Suppressor macrophage treated with lipopolysaccharide for 4 hours (primary cell): ENCODE measurements at places on chromosomes 7 and 10.

DNA sequence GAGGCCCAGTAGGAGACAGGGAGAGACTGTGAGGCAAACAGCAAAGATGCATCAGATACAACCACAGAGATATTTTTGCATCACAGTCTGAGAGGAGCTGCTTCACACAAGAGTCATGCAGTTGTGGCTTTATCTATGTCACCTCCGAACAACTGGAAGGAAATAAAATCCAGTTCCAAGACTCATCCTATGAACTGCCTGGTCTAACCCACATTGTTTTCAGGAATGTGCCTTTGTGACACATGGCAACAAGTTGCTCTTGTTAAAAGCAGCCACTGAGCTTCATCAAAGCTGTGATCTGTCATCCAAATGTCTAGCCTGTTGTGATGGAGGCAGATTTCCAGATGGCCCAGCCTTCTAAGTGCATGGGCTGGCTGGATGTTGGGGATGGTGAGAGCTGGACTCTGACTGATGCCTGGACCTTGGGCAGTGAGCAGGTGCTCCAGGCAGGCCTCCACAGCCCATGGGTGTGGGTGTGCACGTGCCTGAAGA lies 255.0 kb downstream of the BMPER start:
- DNase-seq = no peak

- DNase-seq = no peak
Observed at GRCh38 chr10:79445977-79446757, 743 bp upstream of the ZCCHC24 start.

DNA sequence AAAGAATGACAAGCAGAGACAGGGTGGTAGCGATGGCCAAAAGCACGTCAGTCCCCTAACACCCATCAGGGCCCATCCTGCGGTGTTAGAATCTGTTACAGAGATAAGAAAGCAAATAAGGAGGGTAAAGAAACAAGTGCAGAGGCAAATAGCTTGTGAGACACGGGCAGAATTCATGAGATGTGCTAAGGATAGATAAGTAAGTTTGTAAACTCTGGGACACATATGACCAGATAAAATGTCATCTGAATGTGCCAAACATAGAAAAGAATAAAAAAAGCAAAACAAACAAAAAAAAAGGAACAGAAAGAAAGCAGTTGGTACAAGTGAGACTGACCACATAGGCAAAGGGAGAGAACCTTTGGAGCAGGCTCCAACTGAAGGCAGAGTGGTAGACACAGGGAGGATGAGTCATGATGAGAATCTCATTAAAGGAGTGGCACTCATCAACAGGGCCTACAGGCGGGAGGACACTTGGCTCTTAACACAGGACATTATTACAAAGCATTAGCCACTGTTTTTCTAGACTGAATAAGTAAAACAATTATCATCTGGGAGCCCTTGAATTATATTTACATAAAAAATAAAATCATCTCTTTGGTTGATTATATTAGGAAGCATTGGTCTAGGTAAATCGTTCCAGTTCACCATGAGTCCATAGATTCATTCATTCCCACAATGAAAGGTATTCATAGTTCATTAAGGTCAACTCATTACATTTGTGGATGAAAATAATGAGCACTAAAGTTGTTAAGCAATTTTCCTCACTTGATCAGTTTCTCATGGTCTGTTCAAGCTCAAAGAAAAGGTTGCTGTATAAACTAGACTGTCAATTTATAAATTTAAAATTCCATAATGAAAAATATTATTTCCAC lies 21.5 kb upstream of the EPHB6 start:
- peak; percentile 63 for DNase-seq

DNA sequence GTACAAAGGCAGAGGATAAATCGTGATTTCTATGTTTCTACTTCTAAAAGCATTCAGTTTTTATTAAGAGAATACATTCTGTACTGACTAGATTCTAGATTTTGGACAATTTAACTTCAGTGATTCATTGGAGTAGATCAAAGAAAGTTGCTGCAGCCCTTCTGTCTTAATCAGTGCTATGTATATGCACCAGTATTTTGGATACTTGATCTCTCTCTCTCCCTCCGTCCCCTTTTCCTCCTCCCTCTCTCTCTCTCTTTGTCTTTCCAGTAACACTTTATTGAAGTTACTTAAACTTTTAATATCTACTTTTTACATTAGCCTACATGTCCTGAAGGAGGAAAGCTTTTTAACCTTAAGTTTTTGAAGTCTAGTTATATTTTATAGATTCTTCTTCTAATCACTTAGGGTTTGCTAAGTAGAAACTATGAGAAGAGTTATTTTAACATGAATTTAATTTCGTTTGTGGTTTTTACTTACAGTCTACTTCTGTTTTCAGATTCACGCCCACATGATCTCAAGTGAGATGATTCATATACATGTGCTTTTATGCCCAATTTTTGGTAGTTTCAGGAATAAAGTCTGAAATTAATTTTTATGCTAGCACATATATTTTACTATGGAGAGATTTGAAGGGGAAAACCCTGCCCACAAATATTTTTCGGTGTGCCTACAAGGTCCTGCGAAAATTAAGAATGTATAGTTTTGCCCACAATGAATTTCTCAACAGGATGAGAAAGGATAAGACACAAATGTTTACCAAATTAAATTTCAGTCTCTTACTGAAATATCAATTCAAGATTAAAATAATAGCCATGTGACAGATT lies 9.1 kb downstream of the MDFIC start:
- DNase-seq = peak; percentile 89

DNA sequence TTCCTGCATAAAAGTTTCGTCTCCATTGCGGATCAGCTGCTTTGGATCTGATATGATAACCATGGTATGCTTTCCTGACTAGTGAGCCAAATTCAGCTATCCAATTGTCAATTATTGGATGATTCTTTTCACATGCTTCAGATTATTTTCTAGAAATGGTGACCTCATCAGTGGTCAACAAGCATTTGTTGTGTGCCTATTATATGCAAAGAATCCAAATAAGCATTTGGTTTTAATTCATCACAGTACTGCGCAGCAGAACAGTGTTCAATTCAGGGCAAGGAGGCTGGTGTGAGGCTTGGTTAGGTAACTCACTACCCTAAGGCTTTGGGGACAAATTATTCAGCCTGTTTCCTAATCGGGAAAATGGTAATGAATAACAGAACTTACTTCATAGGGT lies 200.5 kb downstream of the SKAP2 start:
- DNase-seq = no peak

GRCh38 chr10:110226926-110227641 lies 19.7 kb downstream of the MXI1 start:
- peak; percentile 61 for DNase-seq

DNA sequence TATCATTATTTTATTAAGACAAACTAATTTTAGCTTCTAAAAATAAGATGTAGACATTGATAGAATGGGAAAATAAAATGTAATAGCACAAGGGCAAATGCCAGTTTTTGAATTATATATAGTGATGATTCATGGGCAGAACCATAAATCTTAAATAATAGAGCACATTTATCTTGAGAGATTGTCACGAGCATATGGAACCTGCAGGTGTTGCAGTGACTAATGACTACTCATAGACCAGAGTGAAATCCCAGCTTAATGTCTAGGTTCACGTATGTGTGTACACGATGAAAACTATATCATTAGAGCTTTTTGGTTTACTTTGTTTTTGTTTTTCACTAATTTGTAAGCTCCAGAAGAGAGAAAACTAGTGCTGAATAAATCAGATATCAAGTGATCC lies 150.2 kb upstream of the CACNA2D1 start:
- no peak for DNase-seq

- DNase-seq = no peak
Observed at GRCh38 chr10:75404815-75405597, 3.4 kb upstream of the ZNF503 start.

DNA sequence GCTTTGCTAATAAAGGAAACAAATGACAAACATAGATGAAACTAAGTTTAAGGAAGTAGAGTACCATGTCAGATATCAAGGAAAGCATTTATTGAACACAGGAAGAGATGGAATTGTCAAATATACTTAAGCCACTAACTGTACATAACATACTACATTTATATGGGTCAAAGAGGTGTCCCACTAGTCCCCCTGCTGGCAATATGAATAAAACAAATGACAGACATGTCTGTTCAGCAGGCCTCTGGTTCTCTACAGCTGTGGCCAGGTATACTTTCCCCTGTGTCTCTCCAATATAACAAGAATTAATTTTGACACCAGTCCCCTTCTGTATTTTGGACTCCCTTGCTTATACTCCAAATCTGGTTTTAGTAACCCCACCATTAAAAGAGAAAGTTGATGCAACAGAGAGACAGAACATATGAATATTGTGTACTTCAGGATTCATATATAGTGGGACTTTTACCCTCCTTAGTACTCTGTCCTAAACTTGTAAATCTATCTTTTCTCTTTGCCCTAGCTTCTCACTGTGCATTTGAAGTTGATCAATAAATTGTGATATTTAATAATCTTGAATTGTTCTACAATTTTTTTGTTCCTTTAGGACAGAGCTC lies 42.9 kb downstream of the CD36 start:
- peak; percentile 27 for DNase-seq

GRCh38 chr10:3681642-3682554 lies 103.1 kb downstream of the KLF6 start:
- DNase-seq = no peak

DNA sequence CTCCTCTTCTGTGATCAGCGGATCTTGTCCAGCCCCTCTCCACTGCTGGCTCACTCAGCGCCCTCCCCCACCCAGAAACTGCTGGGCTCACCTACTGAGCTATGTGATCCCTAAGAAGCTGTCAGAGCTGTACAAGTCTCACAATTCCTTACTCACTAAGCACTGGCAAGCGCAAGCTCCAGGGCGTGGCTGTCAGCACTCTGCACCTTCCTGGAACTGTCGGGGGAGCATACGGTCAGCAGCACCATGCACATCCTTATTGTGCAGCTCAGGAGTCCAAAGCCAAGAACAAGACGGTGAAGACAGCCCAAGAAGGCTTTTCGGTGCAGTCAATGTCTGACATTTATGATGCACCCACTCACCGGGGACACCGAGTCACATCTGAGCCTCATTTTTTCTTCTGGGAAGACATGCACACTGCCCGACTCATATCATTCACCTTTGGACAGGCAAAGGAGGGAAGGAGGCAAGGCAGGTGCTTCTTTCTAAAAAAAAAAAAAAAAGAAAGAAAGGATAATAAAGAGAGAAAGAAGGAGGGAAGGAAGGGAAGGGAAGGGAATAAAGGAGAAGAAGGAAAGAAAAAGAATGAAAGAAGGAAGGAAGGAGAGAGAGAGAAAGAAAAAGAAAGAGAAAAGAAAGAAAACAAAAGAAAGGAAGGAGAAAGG lies 56.3 kb downstream of the ASB13 start:
- DNase-seq = no peak

DNA sequence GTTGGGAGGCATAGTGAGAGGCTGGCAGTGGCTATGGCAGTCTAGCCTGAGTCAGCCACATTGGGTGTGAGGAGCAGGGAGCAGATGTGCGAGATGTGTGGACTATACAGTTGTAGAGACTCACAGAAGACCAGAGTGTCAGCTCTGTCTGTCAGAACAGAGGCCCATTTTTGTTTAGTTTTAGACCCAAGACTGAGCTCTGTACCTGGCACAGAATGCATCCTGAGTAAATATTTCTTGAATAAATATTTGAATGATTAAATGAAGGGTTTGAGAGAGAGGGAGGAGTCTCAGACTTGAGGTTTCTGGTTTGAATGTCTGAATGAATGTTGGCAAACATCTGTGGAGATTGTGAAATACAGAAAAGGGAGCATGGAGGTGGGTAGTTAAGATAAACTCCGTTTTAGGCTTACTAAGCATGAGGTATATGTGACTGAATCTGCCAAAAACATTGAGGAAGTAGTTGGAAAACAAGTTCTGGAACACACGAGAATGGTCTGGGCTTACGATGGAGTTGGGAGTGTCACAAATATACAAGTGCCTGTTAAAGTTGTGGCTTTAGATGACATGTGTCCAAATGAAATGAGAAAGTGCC lies 3.6 kb downstream of the SEC23IP start:
- DNase-seq = peak; percentile 66

GRCh38 chr10:102473445-102474331 lies 22.3 kb upstream of the C10orf95 start:
- DNase-seq = no peak

DNA sequence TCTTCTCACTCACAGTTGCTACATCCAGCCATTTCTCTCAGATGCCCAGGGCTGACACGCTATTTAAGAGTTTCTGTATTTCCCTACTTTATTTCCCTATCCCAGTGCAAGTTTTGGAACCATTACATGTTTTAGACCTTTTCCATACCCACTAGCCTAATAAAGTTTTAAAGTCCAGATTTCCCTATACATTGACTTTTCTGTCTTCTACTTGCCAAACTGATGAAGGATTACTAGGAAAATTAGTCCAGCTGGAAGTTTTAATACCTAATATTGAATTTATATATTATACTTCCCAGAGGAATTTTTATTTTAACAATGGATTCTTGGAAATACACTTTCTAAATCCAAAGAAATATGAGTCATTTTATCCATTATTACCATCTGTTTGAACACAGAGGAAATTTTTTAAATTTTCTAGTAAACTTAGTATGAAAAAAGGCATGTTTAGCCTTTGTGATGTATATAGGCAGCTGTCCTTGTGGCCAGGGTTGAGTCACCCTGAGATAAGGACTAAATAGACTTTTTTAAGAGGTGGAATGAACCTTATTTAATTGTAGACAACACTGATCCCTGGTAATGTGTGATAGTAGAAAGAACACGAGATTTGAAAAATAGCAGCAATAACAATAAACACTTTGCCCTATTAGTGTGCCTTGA lies 205.0 kb downstream of the TFEC start:
- DNase-seq = no peak

- no peak for DNase-seq
Observed at GRCh38 chr10:4775808-4776207, 50.2 kb upstream of the AKR1E2 start.

GRCh38 chr7:21616796-21617436 lies 74.1 kb downstream of the DNAH11 start:
- DNase-seq = no peak

GRCh38 chr10:80186364-80187012 lies 18.8 kb downstream of the ANXA11 start:
- peak; percentile 18 for DNase-seq

GRCh38 chr10:103078309-103078615 lies 114.8 kb downstream of the NT5C2 start:
- no peak for DNase-seq

GRCh38 chr10:3354174-3354900 lies 181.8 kb upstream of the PITRM1 start:
- DNase-seq = peak; percentile 9

- peak; percentile 50 for DNase-seq
Observed at GRCh38 chr7:115410434-115410820, 488.5 kb downstream of the MDFIC start.

DNA sequence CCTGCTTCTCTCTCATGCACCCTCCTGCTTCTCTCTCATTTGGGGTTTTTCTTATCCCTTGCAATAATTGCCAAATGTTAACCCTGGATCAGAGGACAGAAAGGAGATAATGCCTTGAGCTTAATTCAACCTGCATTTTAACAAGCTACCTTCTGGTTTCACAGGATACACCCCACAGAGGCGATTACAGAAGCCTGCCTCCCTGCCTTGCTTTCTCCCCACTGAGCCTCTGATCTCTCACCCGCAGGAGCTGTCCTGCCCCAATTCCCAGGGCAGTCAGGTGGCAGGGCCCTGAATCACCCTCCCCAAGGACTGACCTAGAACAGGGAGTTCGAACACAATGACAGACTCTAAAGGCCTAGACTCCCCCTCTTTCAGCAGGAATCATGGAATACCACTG lies 959.5 kb downstream of the GRID1 start:
- no peak for DNase-seq

GRCh38 chr7:119572132-119572531 lies 700.8 kb upstream of the KCND2 start:
- DNase-seq = no peak

- no peak for DNase-seq
Observed at GRCh38 chr7:47785923-47786556, 162.2 kb downstream of the PKD1L1 start.

GRCh38 chr10:58028597-58029366 lies 238.9 kb downstream of the IPMK start:
- no peak for DNase-seq
